Endothelial cell (in vitro differentiated cells): ENCODE measurements at places on chromosomes 16 and 17.

DNA sequence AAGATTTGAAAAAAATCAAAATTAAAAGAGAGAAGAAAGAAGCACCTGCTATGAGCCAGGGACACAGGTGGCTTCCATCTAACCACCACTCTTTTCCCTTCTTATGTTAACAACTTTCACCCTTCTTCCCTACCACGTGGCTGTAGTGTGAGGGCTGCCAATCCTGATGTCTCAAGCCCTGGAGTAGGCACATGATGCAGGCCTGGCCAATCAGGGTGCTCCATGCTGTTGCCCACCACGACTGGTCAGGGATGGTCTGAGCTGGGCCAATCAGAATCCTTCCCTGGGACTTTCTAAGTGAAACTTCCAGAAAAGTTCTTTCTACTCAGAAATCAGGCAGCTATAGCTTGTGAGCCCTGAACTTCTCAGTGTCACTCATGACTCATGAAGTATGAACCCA, 140.7 kb downstream of the SDK2 start:
- DNase-seq = no peak

DNA sequence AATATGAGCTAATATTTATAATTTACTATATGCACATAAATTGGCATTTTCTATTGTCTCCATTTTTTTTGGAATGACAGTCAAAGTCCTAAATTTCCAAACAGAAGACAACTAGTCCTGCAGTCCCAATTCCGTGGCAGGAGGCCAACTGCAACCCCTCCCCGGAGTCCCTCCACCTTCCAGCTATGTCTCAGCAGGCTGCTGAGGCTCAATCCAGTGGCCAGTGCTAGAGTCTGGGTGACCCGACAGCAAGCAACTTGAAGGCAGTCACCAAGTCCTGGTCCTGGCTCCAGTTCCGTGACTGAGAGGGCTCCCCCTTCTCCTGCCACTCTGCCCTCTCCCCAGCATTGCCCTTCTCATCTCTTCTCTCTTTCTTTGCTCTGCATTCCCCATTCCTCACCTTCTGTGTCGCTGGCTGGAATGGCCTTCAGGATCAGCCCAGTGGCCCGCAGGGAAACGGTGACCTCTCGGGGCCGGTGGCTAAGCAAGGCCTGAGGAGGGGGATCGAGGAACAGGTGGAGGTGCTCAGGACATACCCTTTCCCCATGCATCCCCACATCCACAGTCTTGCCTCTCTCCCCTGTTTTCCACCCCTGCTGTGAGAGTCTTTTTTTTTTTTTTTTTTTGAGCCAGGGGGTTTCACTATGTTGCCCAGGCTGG, 22.4 kb upstream of the MFSD6L start:
- DNase-seq = no peak

DNA sequence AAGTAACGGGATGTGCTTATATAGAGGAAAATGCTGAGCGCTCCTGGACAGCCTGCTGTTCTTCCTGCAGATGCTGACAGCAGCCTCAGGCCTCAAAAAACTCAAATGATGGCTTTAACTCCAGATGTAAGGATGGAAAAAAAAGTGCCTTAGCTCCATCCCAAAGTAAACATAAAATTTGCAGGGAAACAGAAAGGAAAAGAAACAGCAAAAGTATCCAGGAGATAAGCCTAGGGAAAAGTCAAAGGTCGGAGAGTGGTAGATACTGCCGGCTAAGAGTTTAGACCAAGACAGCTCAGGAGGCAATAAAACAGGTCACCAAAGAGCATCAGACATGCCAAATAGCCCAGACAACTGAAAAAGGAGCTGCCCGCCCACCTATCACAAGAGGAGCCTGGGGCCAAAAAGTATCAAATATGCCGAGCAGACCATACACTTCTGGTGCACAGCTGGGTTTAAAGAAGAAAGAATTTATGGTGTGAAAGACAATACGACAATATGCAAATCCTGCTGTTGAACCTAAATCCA, 6.9 kb downstream of the KRT31 start:
- no peak for DNase-seq

DNA sequence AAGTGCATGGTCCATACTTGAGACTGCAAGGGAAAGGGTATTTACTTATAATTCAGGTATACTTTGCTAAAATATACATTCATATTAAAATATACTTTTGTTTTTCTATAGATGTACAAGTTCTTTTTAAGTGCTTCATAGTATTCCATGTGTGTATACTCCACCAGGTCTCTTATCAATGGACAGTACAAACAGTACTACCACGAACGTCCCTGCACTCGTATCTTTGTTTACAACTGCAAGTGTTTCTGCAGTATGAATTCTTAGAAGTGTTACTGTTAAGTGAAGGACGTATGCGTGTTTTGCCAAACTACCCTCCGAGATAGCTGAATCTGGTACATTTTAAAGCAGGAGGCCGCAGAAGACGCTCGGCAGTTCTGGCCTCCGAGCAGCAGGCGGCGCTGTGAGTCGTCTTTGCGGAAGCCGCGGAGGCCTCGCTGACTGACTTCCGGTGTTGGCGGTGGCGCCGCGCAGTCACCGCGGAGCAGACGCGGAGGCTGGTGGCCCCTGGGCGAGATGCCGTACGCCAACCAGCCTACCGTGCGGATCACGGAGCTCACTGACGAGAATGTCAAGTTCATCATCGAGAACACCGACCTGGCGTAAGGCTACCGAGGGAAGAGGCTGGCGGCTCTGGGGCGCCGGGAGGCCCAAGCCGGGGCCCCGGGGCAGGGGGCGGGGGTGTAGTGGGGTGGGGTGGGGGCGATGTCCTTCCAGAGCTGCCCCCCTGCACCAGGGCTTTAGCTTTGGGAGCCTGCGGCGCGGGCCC, at the start of gene POLR2C:
TSS of gene POLR2C (plus strand) at position 471 of the 769 bp plus-strand sequence. CDS start at position 517, 46 bp downstream.
- DNase-seq = peak; percentile 95

GRCh38 chr17:55612691-55613141, 101.5 kb upstream of the SMIM36 start:
- no peak for DNase-seq

DNA sequence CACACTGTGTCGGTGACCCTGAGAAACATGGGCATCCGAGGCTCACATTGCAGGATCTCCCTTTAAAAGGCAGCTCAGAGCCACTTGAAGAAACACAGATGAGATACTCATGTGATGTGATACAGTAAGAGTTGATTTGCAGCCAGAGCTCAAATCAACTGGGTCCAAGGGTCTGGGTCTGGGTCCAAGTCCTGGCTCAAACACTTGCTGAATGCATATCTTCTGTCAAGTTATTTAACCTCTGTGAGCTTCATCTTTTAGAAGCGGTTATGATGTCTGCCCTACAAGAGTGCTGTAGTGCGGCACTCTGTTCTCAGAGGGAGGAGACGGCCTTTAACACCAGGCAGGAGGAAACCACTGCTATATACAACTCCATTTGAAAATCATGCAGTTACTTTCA, 6.4 kb downstream of the KRT38 start:
- no peak for DNase-seq

GRCh38 chr16:81779536-81780320, 637 bp downstream of the PLCG2 start:
- peak; percentile 23 for DNase-seq

DNA sequence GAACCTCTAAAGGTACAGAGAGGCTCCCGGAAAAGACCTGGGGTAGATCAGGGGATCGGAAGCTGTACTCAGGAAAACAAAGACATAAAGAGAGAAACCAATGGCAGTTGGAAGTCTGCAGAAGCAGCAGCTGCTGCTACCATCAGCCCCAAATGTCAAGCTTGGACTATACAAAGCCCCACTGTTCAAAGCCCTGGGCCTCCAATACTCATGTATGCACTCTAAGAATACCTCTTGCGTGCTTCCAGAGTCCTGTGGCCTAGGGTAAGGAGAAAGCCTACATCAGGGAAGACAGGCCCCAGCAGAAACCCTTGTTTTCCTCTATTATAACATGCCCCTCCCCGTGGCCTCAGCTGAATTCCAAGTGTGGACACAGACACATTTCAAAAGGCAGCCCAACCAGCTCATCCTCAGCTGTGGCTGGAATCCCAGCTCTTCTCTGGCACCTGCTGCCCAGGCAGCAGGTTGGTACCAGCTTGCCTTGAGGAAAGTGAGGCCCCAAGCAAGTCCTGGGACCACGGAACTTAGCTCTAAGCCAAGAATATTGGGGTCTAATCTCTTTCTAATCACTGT, 19.3 kb upstream of the MTMR4 start:
- no peak for DNase-seq

DNA sequence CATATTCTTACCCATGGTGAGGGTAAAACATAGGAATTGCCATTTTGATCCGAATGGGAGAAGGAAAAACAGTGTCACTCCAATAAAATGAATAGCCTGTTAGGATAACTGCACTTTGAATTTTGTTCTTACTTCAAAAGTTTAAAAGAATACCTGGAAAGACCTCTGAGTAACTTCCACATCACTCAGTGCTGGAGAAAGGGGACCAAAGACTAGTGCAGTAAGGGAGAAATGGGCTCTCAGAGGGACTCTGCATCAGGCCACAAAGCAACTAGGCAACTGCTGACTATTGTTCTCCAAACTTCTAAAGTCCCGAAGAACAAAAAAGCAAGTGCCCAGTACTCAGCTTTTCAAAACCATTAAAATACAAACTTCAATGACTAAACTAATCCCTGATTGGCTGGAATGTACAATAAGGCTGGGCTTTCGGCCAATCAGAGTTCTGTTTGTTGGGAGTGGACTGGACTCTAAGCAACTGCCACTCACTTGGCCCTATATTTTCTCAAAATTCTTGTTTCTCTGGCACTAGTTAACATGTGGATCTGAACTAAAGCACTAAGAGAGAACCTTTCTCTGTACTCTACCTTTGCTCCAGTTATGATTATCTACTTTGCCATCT, 6.2 kb downstream of the DNAJC7 start:
- no peak for DNase-seq

DNA sequence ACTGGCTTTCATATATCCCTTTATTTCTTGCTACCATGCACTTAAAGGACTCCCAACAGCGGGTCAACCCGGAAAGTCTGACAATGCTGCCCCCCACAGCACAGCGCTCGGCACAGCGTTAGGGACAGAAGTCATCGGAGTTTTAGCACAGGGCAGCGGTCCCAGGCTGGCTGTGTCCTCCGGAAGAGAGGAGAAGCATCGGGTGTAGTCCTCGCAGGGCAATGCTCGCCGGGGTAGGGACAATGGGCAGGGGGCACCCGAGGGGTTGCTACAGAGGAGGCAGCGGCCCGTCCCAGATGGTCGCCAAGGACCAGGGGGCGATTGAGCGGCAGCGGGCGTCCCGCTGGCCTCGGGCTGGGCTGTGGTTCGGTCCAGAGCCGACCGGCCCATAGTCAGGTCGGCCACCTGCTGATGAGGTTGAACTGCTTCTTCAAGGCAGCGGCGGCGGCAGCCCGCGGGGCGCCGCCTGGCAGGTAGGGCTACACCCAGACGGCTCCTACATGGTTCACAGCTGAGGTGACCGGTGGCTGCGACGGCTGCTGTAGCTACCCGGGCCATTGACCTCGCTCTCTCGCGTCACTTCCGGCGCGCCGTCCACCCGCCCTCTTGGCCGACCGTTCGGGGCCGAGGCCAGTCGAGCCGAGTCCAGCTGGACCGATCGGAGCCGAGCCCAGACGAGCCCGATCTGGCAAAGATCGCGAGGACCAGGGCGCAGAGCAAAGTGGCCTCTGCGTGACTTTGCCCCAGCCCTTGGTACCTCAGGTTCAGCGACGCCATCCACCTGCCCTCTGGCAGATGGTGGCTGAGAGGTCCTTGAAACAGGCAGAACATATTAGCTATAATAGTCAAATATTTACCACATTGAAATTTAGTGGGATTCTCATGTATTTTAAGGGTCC, 4.7 kb upstream of the LCMT1 start:
- DNase-seq = peak; percentile 93

GRCh38 chr17:14019186-14019956, 49.9 kb upstream of the COX10 start:
- no peak for DNase-seq

DNA sequence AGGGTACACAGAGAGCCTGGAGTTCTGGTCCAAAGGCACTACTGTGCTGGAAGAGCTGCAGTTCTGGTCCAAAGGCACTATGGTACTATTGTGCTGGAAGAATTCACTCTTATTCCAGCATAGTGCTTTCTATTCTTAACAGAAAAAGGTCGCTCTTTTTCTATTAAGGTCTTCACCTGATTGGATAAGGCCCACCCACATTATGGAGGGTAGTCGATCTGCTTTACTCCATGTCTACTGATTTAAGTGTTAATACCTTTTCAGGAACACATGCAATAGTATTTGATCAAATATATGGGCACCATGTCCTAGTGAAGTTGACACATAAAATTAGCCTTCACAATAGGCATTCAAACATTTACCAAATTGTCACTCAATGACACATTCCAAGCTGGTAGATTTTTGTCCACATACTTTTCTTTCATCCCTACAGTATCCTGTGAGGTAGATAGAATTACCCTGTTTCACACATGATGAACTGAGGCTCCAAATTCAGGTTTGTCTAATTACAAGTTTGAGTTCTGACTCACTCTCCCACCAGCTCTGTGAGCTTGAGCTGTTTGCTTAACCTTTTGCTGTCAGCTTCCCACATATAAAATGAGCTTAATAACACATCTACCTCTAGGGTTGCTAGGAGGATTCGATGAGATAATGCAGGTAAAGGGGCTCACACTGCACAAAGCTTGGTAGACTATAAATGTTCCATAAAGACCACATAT, 129.9 kb downstream of the AIPL1 start:
- DNase-seq = no peak

DNA sequence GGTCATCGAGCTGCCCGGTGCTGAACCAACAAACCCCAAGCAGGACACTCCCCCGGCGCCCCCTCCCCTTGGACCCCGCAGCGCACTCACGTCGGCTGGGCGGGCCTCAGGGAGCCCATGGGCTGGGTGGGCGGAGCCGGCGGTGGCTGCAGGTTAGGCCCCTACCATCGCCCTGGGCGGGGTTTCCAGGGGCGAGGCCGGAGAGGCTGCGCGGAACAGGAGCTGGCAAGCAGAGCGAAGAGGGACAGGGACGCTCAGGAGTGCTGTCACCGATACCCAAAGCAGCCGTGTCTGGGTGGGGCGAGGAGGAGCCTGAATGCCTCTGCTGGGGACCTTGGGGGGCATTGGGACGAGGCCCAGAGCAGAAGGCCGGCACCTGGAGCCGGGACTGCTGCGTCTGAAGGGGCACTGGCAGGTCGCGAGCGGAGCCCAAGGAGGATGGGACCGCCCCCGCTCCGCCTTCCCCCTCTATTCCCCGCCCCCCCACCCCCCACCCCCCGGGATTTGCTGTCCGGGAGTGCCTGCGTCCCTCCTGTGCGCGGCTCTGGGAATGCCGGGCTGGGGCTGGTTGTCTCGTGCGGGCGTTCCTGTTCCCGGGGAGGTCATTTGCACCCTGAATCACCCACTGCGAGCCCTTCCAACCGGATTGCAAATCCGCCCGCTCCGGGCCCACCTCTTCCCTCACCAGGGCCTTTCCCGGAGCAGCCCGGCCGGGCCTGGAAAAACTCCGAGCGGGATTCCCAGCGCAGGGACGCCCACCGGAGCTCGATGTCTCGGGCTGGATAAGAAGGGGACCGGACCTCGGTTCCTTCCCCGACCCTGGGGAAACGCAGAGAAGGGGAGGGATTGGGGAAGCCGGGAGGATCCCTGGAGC, 902 bp downstream of the ARHGAP27 start:
- DNase-seq = peak; percentile 80

GRCh38 chr17:13031718-13032350, 14.0 kb upstream of the ELAC2 start:
- peak; percentile 46 for DNase-seq
